Upper lobe of right lung (tissue), 1 donor: ENCODE measurements at places on chromosomes 5 and 9. TPM values are rescaled to one million over a fixed set of nuclear protein-coding genes. Genes with fewer than 3 reads are reported as not detected.

- no peak for DNase-seq
Measured at GRCh38 chr9:135701067-135701958, 672 bp upstream of the KCNT1 start.

Gene ADAMTS19
- total RNA-seq = not detected

DNA sequence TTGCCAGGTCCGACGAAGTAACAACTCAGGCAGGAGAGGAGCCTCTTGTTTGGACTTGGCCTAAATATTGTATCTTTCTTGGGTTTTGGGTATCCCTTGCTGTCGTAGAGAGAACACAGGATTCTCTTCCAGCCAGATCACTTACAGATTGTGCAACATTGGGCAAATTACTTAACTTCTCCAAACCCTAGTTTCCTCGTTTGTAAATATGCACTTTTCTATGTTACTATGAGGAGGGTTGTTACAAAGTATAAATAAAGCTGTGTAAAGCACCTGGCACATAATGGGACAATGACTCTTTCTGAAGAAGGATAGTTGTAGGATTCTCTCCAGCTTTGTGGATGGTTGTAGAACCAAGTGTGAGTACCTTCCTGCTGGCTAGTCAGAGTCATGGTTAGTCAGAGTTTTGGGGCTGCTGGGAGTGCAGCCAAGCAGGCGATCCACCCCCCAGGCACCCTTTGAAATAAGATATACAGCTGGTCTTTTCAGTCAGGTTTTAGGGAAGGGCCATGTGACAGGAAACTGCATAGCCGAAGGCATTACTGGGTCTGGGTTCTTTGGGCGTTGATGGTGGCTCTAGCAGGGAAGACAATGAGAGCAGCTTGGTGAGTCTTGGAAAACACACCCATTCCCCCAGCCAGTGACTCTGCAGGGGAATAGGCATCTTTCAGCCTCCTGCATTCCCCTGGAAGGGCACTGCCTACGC lies 49.9 kb upstream of the GDNF start:
- DNase-seq = no peak

- DNase-seq = no peak
Measured at GRCh38 chr5:178232920-178233429, 373 bp upstream of the PHYKPL start.

DNA sequence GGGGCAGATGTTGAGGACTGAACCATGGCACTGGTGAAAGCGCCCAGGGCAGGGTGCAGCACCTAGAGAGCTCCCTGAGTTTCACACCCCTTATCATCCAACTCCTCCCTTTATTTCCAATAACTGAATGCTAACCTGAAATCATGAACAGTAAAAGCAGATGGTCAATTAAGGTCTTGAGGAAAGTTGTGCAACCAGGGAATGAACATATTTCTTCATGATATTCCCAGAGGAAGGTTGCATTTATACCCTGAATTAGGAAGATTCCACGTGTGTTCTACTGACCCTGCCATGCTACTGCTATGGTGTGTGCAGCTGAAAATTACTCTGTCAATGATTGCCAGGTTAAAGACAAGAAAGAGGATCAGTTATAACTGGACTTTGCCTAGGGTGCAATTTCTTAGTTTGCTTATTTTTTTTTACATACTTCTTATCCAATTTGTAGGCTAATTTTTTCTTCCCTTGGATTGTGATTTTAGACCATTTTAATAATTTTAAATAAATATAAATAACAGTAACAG lies 319.8 kb downstream of the SEMA5A start:
- DNase-seq = no peak

Gene ECSCR
- total RNA-seq = 47.2 TPM

Gene TOR4A
- 27.4 TPM for total RNA-seq

Gene PGGT1B
- 40.0 TPM for total RNA-seq

DNA sequence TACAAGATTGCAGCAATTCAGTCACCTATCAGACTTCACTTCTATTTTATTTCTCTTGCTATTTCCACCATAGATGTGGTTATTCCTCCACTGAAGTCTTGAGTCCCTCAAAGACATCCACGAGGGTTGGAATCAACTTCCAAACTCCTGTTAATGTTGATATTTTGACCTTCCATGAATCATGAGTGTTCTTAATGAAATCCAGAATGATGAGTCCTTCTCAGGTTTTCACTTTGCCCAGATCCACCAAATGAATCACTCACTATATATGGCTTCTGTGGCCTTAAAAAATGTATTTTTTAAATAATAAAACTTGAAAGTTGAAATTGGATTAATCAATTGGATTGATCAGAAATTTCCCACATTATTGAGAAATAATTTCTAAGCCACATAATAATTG lies 1821.0 kb downstream of the EFNA5 start:
- no peak for DNase-seq

Gene FGF1
- total RNA-seq = 1.8 TPM

DNA sequence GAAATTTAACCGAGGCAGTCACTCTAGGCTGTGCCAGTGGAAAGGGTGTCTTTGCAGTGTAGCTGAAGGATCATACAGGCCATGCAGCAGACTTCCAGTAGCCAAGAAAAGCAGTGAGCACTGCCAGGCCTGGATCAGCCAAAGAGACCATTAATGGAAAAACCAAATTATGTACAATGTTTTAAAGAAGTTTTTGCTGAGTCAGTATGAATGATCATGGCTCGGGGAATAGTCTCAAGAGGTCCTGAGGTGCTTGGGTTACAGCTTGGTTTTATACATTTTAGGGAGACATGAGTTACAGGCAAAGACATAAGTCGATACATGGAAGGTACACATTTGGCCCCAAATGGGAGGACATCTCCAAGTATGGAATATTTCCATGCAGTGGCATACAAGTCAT lies 141.3 kb downstream of the YTHDC2 start:
- no peak for DNase-seq

Gene OCLN
- total RNA-seq = 136 TPM

- no peak for DNase-seq
Measured at GRCh38 chr9:36898431-36899020, 135.5 kb downstream of the PAX5 start.

DNA sequence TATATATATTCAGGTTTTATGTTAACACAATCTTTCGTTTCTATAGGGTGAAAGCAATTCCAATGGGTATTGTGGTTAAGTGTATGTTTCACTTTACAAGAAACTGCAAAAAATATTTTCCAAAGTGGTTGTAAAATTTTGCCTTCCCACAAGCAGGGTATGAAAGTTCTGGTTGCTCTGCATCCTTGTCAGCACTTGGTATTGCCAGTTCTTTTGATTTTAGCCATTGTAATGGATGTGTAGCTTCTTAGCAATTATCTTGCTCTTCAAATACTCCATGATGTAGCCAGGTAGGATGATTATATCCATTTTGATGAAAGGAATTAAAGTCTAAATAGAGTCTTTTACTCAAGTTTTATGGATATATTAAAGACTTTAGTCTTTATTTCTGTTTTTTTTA lies 9.1 kb upstream of the ADAM19 start:
- no peak for DNase-seq

- no peak for DNase-seq
Measured at GRCh38 chr5:63570752-63571151, 391.5 kb downstream of the HTR1A start.

DNA sequence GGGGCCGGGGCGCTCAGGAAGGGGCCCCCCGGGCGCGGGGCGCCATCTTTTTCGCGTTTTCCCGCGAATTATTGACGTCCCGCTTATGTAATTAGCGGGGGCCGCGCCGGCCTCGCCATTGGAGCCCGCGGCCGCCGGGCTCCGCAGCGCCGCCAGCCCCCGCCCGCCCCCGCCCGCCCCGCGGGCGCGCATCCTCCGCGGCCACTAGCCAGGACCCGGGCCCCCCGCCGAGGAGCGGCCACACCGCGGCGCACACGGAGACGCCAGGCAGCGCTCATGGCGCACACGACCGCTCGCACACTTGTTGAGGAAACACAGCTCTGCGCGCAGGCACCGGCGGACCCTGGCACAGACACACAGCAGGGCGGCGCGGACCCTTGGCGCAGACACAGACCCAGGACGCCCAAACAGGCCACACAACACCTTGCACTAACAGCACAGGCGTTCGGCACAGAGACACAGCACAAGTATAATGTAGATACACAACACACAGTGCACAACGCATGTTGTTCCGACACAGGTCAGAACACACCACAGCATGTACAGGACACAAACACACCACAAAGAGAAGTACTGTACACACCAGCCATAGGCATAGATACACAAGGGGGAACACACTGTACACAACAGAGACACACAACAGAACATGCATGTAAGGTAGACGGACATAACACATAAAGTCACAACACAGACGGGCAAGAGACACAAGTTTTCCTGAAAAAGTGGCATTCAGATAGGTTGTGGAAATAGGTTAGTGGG lies 467 bp upstream of the PHF19 start:
- peak; percentile 80 for DNase-seq

Gene NR2F1-AS1
- total RNA-seq = 16.2 TPM

Gene NIPAL4
- total RNA-seq = not detected

Gene IQGAP2
- total RNA-seq = 31.0 TPM

GRCh38 chr9:112110094-112110776 lies 64.9 kb downstream of the SUSD1 start:
- no peak for DNase-seq

GRCh38 chr9:16039218-16039987 lies 486.6 kb downstream of the CCDC171 start:
- DNase-seq = no peak

Gene ARRDC3
- total RNA-seq = 103 TPM

- DNase-seq = no peak
Measured at GRCh38 chr5:56456002-56456401, 222.9 kb upstream of the ANKRD55 start.
